ENCODE measurements at places on chromosomes 12 and 14.

- no peak for DNase-seq
Measured at GRCh38 chr12:122955156-122955555, 11.1 kb downstream of the ABCB9 start.

DNA sequence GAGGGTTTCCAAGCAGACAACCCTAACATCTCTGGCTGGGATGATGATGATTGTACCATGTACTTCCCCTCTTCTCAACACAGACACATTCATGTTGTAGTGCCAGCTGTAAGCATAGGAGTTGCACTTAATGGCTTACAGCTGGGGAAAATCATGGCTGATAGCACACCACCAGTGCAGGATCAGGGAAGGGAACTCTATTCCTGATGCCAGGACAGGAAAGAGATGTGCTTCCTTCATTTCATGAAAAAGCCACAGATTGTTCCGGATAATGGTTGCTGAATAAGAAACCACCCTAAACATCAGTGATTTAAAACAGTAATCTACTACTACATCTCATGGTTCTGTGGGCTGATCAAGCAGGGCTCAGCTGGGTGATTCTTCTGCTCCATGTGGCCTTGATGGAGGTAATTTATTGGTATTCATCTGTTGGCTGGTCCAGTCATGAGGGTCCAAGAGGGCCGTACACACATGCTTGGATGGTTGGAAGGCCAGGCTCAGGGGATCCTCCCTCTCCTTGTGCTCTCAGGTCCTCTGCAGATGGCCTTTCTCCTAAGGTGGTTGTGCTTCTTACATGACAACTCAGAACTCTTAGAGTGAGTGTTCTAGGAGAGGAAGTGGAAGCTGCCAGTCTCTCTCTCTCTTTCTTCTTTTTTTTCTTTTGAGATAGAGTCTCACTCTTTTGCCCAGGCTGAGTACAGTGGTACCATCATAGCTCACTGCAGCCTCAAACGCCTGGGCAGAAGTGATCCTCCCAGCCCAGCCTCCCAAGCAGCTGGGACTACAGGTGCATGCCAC lies 16.5 kb downstream of the TRAF3 start:
- DNase-seq, result no peak

DNA sequence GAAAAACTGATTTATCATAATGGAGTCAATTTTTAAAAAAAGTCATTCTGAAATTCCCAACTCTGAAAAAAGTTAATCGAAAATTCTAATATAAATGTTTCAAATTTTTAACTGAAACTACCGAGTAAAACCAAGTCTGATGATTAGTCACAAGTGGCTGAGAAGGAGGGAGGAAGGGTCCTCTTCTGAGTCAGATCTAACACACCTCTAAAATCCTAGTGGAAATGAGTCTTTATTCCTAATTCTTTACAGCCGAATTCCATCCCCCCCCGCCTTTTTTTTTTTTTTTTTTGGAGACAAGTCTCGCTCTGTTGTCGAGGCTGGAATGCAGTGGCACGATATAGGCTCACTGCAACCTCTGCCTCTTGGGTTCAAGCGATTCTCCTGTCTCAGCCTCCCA lies 37.9 kb downstream of the RAD9B start:
- no peak for DNase-seq

DNA sequence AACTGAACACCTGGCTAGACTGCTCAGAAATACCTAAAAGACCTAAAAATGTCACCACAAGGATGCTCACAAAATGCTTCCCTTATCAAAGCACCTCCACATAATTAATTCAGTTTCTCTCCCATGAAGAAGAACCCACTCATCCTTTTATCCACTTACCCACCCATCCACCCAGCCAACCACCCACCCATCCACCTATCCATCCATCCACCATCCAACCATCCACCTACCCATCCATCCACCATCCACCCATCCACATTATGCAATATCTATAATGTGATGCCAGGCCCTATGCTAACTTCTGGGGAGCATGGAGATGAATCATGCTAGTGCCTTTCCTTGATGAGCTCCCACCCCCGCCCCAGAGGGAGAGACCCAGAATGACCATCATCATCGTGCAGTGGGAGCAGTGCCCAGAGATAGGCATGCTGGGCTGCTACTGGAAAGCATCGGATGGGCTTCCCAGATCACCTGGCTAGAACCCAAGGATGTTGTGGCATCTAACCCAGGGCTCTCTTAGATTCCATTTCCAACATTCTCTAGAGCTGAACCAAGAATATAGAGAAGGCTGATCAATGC lies 166.6 kb downstream of the TTC7B start:
- DNase-seq, result no peak

DNA sequence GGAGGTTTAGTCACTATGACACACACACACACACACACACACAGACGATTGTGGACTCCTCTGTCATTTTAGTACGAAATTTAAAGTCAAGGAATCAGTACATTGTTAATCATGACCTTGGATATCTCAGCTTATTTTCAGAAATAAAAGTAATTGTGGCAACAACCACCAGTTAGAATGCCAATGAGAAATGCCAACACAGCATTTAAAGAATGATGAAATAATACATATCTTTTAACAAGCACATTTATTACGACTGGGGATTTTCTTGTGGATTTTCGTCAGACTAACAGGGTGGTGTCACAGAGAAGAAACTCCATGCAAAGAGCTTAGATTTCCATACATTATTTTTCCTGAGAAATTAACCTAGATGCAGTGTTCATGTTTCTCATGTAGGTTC lies 1289.4 kb downstream of the AACS start:
- DNase-seq, result no peak

- no peak for DNase-seq
Measured at GRCh38 chr12:5904441-5904840, 40.6 kb downstream of the ANO2 start.

DNA sequence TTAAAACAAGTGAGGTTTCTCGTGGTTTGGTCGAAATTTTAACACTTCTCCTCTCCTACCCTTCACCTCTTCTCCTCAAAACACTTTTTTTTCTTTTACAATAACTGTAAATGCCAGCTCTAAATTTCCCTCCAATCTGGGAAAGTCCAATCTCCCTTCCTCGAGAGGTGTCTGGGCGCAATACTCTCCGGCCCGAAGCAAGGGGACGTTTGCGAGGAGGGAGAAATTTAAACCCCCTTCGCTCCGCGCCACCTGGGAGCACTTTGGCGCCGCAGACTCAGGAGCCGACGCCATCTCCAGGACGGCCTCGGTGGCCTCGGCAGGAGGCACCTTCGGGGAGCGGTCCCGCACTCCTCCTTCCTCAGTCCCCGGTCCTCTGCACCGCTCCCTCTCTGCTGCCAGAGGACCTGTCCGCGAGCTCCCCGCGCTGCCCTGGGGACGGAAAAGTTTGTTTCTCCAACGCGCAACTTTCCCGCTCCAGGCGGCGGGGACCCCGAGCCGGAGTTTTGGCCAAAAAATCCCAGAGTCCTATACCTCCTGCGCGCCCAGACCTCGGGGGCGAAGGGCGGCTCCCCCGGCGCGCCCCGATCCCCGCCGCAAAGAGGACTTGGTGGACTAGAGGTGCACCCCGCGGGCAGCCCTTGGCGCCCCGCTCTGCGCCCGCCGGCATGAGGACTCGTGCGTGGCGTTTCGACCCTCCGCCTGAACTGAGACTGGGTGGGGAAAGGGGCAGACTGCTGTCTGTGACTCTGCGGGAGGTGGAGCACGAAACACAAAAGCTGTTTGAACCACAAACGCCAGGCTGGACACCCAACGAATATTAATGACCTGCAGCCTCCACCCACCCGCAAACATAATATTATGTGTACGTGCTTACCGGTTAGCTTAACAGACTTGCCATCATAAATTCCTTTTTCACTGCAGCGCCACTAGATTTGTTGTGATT lies 95.2 kb upstream of the HMGA2 start:
- peak; percentile 79 for DNase-seq

GRCh38 chr12:131441060-131441396 lies 269.9 kb upstream of the SFSWAP start:
- peak; percentile 89 for DNase-seq

DNA sequence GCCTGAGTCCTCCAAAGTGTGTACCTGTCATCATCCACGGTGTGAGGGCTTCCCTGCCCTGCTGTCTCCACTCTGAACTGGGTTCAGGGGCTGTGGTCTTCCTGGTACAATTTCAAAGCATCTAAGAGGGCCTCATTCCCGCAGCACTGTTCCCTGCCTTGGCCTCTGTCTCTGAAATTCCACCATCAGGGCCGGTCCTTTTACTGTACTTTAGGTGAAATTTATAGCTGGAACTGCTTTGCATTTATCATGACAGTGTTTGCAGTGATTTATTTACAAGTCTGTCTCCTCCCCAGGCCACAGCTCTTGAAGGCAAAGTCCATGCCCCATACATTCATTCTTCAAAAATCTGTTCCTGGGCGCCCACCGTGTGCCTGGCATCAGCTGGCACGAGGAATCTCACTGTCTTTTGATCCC lies 36.9 kb upstream of the NCOR2 start:
- no peak for DNase-seq

DNA sequence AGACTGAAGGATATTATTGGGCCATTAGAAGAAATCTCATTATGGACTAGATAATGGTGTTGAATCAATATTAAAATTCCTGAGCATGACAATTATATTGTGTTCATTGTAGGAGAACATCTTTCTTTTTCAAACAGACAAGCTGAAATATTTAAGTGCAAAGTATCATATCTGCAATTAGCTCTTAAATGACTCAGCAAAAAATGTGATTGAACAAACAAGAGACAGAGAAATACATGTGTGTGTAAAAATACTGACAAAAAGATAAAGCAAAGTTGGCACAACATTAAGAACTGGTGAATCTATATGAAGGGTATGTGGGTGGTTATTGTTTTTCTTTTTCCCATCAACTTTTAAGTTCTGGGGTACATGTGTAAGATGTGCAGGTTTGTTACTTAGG lies 9.5 kb downstream of the CEP290 start:
- DNase-seq, result no peak

- no peak for DNase-seq
Measured at GRCh38 chr12:91222746-91223145, 40.1 kb upstream of the DCN start.

- no peak for DNase-seq
Measured at GRCh38 chr12:94732367-94732990, 82.1 kb upstream of the TMCC3 start.

DNA sequence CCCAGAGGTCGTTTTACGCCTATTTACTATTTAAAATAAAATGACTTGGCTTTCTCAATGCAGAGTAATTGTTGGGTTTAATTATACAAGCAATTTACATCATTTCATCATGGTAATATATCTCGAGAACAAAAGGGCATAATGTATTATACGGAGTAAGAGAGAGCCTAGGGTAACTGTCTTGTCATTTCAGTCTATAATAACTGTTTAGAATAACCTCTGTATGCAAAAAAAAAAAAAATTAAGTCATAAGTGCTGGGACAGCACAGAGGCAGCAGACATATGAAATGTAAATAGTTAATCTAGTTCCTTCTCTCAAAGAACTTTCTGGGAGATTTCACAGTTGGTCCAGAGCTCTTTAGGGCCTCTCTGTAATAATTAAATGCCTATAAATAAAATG lies 284.9 kb downstream of the TMTC2 start:
- no peak for DNase-seq

- no peak for DNase-seq
Measured at GRCh38 chr12:46686267-46686942, 139.4 kb downstream of the SLC38A4 start.

All from H9 (cell line).